ENCODE measurements at places on chromosomes 6 and 20. TPM values are rescaled to one million over a fixed set of nuclear protein-coding genes. Genes with fewer than 3 reads are reported as not detected.

MAPK14 gene
- 40.1 TPM for total RNA-seq

- DNase-seq: no peak
These were observed 11.4 kb upstream of the TXLNB start for GRCh38 chr6:139303185-139303584.

GLP1R gene
- total RNA-seq: 1.6 TPM

TTBK1 gene
- total RNA-seq: 1.7 TPM

GRCh38 chr20:7748624-7749023 lies 191.6 kb downstream of the HAO1 start:
- no peak for DNase-seq

RNF144B gene
- 10.8 TPM for total RNA-seq

- DNase-seq: no peak
These were observed 3.5 kb downstream of the KIF25 start for GRCh38 chr6:168001029-168001332.

- DNase-seq: no peak
These were observed 92.6 kb downstream of the JARID2 start for GRCh38 chr6:15338476-15338875.

- DNase-seq: no peak
These were observed 119.1 kb upstream of the AHI1 start for GRCh38 chr6:135616655-135617054.

DNA sequence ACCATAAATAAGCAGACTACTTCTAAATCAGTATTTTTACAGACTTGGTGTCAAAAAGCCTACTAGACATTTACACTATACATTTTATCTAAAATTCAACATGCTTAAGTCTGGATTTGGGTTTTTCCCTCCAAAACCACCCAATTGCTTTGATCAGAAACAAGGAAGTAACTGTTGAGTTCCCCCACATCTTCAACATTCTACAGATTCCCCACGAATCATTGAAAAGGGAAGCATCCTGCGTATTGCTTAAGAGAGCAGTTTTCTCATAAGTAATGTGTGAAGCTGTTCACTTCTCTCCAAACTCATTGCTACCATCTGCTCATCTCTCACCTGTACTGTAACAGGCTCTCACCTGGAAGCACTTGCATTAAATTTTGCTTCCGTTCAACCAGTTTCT lies 36.4 kb upstream of the RNF144B start:
- no peak for DNase-seq

HLA-DQA2 gene
- not detected for total RNA-seq

SLC17A2 gene
- total RNA-seq: 0.21 TPM

DNA sequence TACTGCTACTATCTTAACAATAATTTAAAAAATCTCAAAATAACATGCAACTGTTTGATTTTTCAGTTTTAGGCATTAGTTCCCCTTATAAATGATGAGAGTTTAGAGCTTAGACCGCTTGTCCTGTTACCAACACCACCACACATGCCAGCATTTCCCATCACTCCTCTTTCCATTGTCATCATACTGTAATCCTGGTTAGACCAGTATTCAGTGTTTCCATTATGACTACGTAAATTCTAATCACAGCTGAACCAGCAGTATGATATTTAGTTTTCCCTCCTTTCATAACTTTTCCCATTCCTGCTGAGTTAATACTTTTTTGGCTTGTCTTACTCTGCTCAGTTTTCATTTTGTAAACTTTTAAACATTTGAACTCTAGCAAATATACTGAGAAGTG lies 12.2 kb upstream of the TBC1D20 start:
- DNase-seq: no peak

FNDC11 gene
- total RNA-seq: 0.52 TPM

SLC24A3 gene
- 12.0 TPM for total RNA-seq

DNA sequence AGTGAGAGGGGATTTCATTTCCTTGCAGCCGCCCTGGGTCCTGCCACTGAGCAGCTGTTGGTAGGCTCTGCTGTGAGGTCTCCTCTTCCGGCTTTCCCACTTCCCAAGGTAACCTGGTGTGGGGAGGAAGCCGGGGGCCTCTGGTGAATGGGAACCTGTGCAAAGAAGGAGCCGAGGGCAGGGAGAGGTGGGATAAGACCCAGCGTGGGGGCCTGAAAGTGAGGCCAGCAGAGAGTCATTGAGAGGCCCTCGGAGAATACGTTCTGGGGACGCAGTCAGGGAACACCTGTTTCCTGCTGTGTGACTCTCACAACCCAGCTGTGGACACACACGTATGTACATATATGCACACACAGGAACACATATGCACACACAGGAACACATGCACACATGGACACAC lies 100.7 kb downstream of the CDH26 start:
- DNase-seq: no peak

SPTLC3 gene
- 10.6 TPM for total RNA-seq

DNA sequence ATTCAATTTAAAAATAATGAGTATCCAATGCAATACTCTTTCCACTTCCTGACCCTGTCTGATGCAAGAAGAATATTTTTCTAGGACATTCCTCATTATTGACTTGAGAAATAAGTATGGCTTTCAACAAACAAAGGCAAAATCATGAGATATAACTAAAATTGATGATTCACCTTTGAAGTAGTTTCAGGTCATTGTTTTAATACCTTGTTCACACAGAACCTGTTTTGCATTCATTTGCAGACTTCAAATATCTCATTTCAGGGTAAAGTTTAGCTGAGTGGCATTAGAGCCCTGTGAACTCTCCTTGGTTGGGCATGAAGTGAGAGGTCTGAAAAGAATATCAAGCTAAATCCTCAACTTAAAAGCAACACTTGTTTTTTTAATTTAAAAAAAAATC lies 309.2 kb downstream of the NRN1 start:
- no peak for DNase-seq

DNA sequence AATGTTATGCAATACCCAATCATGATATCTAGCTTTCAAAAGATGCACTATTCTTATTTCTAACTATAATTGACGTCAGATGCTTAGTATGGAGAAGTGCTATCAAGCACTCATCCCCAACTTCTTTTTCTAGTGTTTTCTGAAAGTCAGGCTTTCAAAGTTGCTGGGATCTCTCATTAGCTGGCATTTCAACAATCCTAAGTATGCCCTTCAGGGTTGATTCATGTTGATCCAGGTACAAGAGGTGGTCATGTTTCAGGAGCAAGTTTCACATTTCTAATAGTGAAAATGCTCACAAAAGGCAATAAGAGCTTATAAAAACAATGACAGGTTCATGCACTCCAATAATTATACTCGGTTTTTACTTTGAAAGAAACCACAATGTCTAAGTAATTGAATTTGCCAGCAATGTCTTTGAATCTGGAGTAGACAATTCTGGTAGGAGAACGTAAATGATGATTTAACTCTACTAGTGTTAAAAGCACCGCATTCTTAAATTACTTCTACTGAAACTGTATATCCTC lies 193.7 kb upstream of the KHDRBS2 start:
- DNase-seq: no peak

NFATC2 gene
- total RNA-seq: 9.5 TPM

DNA sequence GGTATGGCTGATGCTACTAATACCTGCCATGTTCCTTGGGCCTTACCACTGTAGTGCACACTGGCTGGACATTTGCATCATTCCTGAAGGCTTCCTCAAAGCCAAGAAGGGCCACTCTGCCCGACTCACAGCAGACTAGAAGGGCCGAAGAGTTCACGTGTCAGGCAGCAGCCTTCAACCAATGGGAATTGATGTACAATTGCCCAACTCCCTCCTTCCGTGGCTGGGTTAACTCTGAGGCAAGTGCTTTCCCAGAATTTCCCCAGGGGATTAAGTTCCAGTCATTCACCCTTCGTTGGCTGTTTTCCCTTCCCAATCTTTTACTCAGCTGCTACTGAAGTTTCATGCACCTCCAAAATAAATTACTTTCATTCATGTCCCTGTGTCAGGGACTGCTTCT lies 29.8 kb downstream of the PSMB9 start:
- no peak for DNase-seq

- no peak for DNase-seq
These were observed 608.6 kb downstream of the COL12A1 start for GRCh38 chr6:74597266-74597665.

DNA sequence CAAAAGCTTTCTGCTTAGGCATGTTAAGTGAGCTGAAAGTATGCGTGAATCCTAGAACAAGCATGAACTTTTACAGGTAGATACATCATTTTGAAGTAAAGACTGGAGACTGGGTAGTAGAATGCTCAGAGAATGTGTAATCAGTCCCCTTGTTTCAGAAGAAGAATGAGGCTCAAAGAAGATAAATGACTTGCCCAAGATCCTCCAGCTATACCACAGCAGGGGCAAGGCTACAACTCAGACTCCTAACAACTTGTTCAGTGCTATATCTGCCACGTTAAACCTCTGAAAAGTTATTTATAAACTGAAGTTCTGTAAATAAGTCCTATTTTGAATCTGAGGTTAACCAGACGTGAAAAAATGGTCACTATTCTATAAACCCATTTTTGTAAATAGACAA lies 2.9 kb downstream of the RIPOR2 start:
- DNase-seq: no peak

DNA sequence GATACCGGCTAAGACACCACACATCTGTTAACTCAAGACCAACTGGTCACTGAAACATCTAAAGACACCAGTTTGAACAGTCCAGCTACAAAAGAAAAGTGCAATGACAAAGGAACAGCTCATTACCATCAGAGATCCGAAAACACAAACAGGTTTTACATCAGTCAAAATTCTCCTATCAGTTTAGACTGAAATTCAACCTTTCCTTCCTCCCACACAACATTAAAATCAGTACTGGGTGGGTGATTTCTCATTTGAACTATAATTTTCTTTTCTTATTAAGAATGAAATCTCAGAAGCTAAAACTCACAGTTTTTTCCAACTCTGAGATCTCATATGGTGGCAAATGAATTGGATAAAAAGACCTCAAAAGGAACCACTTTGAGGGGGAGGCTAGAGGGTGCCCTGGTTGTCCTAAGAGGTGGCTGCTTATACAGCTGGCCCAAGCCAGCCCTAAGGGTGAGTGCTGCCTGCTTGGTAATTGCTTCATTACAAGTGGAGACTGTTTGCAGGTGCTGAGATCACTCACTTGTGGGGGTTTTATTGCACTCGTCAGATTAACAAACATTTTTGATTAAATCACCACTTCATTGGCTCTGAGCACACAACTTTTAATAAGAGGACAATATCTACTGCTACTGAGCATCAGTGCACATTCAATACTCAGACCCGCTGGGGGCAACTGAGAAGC lies 4.3 kb downstream of the CCDC167 start:
- DNase-seq: no peak

FRK gene
- 6.2 TPM for total RNA-seq

- DNase-seq: no peak
These were observed 114.2 kb downstream of the MOXD1 start for GRCh38 chr6:132287101-132287500.

NANP gene
- 6.3 TPM for total RNA-seq

DNA sequence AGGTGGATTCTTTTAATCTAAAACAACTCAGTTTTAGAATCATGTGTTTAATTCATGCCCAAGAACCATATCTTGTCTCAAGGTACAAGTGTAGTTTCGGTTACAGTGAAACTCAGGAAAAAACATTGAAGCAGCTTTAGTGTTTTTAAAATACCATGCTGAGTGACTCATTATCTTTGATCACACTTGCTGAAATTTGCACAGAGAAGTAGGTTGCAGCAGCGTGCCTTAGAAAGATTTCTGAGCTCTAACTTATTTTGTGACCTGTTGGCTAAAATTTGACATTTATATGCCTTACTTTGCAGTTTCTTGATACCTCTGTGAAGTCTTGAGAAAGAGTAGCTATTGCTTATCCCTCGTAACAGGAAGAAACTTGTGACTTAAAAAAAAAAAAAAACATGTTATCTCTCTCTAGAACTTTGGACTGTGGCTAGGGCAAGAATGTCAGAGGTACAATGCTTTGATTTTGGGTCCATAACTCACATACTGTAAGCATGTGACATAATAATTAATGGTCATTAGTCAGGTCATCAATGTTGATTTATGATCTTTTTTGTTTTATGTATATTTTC lies 34.5 kb upstream of the FUCA2 start:
- DNase-seq: no peak

DNA sequence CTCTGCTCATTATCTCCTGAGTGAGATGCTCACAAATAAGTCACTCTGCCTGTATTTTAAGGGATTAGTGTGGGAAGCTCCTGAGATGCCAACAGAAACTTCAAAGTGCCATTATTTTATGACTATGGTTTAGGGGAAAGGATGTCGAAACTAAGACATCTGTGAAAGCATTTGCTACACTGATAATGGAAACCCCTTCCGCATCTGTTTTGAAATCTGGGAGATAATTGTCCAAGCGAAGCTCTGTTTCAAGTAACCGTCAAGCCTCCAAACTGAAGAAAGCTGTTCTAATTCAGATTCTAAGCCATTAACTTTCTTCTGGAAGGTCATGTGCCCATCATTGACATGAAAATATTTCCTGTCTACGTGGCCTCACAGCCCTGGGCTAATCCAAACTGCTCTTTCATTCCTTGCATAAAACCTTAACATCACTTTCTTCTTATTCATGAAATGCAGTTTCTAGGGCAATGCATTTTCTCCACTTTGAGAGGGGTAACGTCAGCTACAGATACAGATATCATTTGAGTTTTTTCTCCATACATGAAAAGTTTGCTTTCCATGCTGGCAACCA lies 932.0 kb downstream of the C6orf118 start:
- DNase-seq: no peak

DNA sequence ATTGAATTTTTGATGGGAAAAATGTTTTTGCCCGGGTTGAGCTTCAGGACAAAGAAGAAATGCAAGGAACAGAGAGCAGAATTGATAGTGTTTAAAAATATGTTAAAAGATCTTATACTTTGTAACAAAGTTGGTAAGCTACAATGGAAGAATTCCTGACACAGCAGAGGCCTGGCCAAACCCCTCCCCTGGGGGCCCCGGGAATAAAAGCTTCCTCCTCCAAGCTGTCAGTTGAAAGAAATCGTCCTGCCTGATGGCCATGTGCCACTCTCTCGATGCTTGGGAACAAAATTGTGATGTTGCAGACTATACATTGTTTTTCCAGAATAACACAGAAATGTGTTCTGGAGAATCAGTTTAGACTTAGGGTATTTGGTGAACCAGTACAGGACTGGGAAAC lies 14.2 kb upstream of the TOX2 start:
- no peak for DNase-seq

GRCh38 chr20:5780846-5781217 lies 30.6 kb downstream of the SHLD1 start:
- no peak for DNase-seq

DNA sequence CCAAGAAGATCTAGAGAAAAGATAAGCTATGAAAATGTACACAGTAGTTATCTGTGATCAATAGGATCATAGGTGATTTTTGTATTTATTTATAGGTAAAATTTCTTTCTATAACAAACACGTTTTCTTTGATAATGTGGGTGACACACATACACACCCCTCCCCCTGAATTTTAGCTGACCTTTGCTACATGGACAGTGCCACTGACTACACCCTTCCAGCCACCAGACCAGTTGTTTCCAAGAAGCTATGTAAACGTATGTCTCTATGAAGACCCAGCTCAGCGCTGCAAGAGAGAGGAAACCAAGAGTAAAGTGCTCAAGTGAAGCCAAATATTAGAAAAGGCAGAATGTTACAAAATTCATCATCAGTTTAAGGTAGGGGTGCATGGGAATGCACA lies 16.3 kb downstream of the MOCS1 start:
- no peak for DNase-seq
